ENCODE measurements at places on chromosomes 11 and 22.

- DNase-seq: no peak
Observed at GRCh38 chr11:32580967-32581366, 2.7 kb upstream of the EIF3M start.

- DNase-seq: no peak
Observed at GRCh38 chr11:76385903-76386302, 4.8 kb downstream of the GVQW3 start.

GRCh38 chr11:64874308-64875240 lies 3.8 kb downstream of the EHD1 start:
- DNase-seq: no peak

DNA sequence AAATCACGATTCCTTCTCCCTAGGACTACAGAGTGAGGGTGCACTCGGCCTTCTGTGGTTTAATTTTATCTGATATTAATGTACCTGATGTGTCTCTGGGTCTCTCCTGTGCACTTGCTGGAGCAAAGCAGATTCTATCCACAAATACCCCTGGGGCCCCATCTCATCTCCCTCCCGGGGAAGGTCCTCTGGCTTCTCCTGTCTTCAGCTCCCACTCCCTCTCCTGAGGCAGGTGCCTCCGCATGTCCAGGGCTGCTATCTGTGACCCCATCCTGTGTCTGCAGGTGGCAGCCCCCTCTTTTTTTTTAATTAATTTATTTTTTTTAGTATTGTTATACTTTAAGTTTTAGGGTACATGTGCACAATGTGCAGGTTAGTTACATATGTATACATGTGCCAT lies 558.7 kb downstream of the BRD1 start:
- no peak for DNase-seq

DNA sequence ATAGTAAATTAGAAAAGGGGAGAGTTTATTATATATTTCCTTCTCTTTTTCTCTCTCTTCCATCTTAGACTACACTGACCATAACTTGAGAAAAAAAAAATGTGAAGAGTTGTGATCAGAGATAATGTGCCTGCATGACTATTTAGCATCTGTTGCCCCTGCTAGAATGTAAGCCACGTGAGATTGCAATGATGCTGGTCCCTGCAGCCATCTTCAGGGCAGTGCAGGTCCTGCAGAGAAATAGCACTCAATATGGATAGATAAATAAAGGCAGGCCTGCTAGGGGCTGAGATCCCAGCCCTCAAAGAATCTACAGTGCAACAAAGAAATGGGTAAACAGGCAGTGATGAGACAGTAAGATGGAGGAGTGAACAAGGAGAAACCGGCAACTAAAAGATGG lies 7.8 kb upstream of the DKK3 start:
- no peak for DNase-seq

- DNase-seq: no peak
Observed at GRCh38 chr22:36257948-36258670, 5.2 kb downstream of the APOL1 start.

- no peak for DNase-seq
Observed at GRCh38 chr11:58844361-58845005, at the start of gene GLYATL2. Gene GLYATL2, minus strand, starts transcription at chr11:58844704. Its CDS starts 5,092 bp downstream, at chr11:58839612.

DNA sequence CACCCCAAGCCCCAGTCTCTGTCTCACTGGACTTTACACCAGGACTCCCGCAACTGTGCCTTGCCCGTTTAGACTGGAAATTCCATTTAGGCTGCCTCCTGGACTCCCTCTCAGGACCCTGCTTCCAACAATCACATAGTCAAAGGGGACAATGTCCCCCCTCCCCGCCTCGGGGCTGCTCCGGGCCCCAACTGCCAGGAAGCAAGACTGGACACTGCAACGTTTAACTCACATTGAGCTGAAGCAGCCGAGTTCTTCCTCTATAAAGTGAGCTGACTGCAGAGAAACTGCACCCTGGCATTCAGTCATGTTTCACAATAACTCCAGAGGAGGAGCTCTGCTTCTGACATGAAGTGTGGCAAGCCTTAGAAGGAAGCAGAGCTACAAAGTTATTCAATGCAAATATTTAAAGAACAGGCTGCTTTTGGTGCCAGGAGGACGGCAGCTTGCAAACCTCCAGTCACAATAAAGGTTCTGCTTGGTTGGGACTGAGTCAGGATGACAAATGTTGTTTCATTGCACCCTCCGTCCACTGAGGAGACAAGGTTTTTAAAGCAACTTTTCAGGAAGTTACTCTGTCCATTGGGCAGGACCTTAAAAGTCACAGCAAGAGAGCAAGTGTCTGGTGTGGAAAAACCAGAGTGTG lies 19.9 kb downstream of the PACSIN2 start:
- DNase-seq: no peak

DNA sequence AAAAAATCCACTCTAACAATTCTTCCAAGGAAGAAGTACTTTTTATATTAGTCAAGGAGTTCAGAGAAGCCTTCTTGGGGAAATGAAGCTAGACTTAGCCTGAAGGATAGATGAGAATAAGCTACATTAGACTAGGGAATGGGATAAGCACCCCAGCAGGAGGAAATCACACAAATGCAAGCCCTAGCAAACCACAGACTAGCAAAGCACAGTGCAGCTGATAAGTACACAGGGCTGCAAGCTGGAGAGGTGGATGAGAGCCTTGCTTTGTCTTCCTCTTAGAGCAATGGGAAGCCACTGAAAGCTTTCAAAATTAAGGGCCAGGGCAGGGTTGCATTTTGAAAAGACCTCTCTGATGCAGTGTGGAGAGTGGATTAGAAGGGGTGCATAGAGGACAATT lies 946.2 kb downstream of the LRRC4C start:
- DNase-seq: no peak
